ENCODE measurements at places on chromosomes 12 and 14.

- DNase-seq, result no peak
Observed at GRCh38 chr12:114998118-114998749, 314.3 kb upstream of the TBX3 start.

DNA sequence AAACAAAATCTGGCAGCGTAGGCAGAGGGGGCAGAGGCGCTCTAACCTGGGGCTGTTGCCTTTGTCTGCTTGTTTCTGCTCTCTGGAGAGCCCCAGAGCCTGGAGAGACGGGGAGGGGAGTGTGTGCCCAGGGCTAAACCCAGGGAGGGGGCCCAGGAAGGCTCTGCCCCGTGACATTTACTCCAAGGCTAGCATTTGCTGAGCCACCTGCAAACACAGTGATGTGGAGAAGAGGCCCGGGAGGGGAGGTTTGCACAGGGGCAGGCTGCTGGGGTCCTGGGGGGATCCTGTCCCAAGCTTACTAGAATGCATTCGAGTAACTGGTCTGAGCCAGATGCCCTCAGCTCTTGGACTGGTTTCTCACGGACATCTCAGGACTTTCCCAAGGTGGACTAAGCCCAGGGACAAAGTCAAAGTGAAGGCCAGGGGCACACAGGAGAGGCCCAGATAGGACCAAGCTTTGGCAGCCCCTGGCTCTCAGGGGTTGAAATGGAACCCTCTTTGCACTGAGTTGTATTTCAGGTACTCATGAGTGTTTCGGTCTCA, 12.0 kb downstream of the MEG3 start:
- no peak for DNase-seq

GRCh38 chr12:122312926-122313325, 46.6 kb upstream of the VPS33A start:
- no peak for DNase-seq

- no peak for DNase-seq
Observed at GRCh38 chr12:53994264-53995001, 5.5 kb upstream of the HOXC9 start.

DNA sequence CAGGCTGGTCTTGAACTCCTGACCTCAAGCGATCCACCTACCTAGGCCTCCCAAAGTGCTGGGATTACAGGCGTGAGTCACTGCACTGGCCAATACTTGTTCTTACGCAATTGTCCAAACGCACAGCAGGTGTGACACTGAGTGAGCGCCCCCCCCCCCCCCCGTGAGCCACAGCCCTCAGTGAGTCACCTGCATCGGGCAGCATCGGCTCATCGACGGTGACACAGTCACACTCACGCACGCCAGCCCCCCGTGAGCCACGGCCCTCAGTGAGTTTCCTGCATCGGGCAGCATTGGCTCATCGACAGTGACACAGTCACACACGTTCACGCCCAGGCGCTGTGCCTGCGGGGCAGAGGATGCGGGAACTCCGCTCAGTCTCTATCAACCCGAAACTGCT, 42.5 kb downstream of the GALNT9 start:
- no peak for DNase-seq

DNA sequence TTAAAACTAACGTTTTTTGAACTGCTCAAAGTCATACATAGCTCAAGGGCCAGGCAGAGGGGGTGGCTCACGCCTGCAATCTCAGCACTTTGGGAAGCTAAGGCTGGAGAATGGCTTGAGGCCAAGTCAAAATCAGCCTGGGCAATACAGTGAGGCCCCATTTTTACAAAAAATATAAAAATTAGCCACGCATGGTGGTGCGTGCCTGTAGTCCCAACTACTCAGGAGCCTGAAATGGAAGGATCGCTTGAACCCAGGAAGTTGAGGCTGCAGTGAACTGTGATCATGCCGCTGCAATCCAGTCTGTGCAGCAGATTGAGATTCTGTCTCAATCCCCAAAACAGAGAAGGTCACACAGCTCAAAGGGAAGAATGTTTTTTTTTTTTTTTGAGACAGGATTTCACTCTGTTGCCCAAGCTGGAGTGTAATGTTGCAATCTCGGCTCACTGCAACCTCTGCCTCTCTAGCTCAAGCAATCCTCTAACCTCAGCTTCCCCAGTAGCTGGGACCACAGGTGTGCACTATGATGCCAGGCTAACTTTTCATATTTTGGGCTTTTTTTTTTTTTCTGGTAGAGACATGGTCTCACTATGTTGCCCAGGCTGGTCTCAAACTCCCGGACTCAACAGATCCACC, 2.9 kb downstream of the RBM23 start:
- DNase-seq, result no peak

- no peak for DNase-seq
Observed at GRCh38 chr12:117968151-117968789, 520 bp downstream of the KSR2 start.

GRCh38 chr14:51996148-51996746, 6.9 kb downstream of the RTRAF start:
- no peak for DNase-seq

DNA sequence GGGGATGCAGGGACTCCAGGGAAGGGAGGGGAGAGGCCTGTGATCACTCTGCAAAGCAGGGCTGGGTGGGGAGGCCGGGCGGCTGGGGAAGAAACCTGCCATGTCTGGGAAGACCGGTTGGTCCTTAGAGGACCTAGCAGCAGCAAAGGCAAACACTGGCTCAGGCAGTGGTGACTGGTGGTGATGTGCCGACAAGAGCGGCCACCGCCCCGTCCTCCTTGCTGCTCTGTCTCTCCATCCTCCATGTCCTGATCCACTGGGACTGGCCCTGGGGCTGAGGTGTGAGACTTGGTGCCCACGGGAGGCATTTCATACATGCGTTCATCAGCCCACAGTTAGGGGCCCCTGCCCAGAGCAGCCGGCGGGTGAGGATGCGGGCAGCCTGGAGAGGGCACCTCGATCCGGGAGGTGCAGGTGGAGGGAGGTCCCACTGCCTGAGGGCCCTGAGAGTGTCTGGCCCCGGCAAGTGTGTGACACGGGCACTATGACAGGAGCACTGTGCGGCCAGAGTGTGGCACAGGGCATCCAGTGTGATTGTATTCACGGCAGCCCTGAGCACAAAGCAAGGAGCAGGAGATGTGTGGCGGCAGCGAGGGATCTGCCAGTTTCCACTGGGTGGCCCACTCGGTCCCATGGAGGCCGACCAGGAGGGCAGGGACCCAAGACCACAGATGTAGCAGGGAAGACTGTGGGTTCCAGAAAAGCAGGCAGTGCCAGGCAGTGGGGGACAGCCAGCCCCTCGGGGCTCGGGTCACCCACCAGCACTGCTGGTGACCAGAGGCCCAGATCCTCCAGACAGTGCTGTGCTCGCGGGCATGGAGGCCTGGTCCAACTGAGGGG, 13.9 kb downstream of the ANKRD9 start:
- DNase-seq, result no peak

GRCh38 chr14:53295985-53296582, 143.0 kb upstream of the DDHD1 start:
- no peak for DNase-seq

DNA sequence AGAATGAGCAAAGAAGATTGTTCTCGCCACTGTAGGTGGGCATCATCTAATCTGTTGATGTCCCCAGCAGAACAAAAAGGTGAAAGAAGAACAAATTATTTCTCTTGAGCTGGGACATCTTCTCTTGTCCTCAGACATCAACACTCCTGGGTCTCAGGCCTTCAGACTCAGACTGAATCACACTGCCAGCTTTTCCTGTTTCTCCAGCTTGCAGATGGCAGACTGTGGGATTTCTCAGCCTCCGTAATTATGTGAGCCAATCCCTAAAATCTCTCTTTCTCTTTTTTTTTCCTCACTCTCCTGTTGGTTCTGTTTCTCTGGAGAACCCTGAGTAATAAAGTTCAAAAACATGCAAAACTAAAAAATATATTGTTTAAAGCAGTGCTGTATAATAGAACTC, 3.7 kb upstream of the TMPRSS12 start:
- no peak for DNase-seq

DNA sequence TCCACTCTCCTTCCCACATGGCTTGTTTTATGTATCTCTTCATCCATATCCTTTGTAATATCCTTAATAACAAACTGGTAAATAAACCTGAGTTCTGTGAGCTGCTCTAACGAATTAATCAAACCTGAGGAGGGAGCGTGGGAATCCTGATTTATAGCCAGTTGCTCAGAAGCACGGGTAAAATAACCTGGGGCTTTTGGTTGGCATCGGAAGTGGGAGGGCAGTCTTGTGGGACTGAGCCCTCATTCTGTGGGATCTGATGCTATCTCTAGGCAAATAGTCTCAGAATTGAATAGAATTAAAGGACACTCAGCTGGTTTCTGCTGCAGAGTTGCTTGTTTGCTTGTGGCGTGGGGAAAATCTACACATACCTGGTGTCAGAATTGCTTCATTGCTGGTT, 17.5 kb upstream of the LDHB start:
- DNase-seq, result no peak

DNA sequence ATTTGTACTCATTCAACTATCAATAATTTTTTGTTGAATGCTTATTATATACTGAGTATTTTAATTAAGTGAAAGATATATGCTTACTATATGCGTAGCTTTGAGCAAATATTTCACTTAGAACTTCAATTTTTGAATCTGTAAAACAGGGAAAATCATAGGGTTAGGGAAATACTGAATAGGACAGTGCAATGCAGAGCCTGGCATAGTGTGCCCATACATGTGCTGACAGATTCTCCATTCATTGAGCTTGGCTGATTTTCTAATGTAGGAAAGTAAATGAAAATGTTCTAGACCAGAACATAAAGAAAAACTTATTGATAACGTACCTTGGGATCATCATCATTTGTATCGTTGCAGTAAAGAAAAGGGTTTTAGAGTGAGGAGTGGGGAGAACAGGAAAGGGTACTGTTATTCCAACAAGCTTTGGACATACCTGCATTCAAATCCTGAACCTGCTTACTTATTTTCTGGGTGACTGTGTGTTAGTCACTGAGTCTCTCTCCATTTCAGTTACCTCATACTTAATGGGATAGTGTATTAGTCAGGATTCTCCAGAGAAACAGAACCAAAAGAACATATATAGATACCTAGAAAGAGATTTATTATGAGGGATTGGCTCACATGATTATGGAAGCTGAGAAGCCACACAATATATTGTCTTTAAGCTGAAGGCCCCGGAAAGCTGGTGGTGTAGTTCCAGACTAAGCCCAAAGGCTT, 436.4 kb downstream of the ADAMTS20 start:
- no peak for DNase-seq

GRCh38 chr12:111806304-111806703, 35.7 kb upstream of the MAPKAPK5 start:
- no peak for DNase-seq

DNA sequence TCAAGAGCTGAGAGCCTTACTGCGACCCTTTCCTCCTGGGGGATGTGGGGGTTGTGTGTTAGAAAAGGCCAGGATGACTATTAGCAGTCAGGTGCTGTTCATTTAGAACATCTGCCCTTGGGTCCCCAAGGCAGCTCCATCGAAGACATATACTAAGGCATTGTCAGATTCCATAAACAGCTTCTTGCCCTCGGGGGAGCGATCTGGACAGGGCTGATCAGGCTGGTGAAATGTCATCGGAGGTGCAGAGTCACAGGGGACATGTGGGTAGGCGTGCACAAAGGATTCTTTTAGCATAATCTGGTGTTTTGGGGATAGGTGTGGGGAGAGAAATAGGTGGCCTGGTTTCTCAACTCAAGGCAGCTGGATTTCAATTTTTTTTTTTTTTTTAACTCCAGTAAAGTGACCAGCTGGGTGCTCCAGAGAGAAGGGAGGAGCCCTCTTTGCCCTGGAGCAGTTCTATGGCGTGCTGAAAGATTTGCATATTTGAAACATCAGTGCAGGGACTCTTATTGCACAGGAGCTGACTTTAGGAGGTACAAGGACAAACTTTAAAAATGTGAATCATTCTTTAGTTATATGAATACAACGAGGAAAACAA, 160.1 kb downstream of the SUDS3 start:
- no peak for DNase-seq

- no peak for DNase-seq
Observed at GRCh38 chr12:109592195-109592904, 18.8 kb downstream of the MVK start.

DNA sequence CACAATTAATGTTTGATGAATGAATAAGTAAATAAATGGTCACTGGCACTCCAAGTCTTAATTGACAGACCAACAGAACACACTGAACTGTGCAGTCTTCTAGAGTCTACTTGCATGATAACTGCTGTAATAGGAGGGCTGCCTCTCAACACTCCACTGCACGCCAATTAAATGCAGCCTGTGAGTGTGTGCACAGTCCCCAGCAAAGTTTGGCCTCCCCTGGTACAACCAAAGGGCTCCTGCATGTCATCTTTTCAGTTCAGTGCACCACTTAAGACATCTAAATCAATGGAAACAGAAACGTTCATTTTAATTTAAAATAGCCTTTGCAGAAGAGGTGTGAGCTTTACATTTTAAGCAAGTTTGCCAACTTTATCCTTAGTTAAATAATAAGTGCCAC, 121.7 kb upstream of the USP15 start:
- no peak for DNase-seq

DNA sequence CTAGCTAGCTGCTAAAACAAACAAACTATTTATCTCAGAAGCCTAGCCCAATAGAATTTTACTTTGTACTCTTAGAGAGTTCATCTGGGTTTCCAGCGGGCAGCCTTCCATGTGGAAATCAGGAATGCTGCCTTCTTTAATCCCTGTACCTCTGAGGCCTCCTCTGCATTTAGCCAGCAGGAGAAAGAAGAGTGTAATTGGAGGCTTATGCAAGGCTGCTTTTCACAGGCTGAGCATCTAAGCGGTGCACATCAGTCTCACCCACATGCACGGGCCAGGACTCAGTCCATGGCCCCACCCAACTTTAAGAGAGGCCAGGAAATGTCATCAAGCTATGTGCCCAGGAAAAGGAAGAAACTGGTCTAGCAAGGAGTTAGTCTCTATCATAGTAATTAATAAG, 14.0 kb upstream of the PTGDR start:
- no peak for DNase-seq

- DNase-seq, result no peak
Observed at GRCh38 chr14:39673734-39674133, 241.5 kb upstream of the FBXO33 start.

GRCh38 chr12:24823808-24824515, 124.9 kb downstream of the BCAT1 start:
- no peak for DNase-seq

DNA sequence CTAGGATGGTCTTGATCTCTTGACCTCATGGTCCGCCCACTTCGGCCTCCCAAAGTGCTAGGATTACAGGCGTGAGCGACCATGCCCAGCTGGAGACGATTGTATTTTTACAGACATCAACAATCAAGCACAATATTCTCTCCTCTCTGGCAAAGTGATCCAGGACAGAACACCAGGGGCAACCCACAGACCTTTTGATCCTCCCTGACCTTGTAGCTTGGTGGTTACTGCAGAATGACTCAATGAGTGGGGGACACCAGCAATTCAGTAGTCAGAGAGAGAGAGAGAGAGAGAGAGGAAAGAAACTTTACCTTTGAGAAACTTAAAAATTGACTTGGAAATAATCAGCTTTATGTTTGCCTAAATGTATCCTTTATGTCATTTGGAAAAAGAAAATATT, 51.2 kb downstream of the DRAM1 start:
- DNase-seq, result no peak

GRCh38 chr12:46886541-46887041, 60.8 kb upstream of the SLC38A4 start:
- no peak for DNase-seq

- DNase-seq, result no peak
Observed at GRCh38 chr14:21309238-21309636, 29.4 kb downstream of the RPGRIP1 start.

Data from stimulated activated CD8-positive, alpha-beta memory T cell treated with anti-CD3 and anti-CD28 coated beads, Interleukin-4, amount 100 ng/mL, for 1 hour (primary cell).